GM23338 (cell line): ENCODE measurements at places on chromosomes 16 and 17. TPM values are rescaled to one million over a fixed set of nuclear protein-coding genes. Genes with fewer than 3 reads are reported as not detected.

Gene FBXW10B
- 0.23 and 0.31 TPM in 2 replicates for total RNA-seq

Gene PRR11
- total RNA-seq = 40.0 and 42.7 TPM in 2 replicates

Gene IL4R
- total RNA-seq = 16.9 and 17.6 TPM in 2 replicates

Gene ENPP7
- total RNA-seq = not detected in 2 replicates

Gene DYNLL2
- 29.0 and 30.0 TPM in 2 replicates for total RNA-seq

DNA sequence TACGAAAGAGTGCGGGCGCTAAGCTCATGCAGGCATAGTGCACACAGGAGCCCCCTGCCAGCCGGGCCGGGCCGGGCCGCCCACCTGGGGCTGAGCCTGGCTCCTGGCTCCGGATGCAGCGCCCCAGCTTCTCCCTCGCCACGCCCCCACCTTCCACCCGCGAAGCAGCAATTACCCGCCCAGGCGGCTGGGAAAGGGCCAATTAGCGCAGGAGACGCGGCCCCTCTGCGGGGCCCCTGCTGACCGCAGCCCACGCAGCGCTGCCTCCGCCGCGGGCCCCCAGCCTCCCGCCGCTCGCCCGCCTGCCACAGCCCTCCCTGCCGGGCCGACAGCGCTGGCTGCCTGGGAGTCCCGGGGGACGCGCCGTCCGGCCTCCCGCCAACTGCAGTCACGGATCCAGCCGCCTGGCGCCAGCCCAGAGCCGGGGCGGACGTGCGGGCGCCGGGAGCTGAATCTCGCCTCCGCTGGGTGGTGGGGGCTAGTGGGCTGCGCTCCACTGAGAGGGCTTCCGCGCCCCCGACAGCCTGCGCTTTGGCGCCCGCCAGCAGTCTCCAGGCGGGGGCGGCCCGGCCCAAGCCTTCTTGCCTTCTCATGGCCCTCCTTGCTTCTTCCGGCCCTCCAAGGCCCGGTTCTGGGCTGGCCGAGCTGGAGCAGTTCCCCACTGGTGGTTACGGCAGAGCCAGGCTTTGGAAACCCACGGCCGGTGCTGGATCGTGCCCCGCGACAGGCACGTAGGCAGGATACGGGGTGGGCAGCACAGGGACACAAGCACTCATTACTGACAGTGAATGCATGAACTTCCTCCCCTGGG is 14.9 kb upstream of the CBFB start:
- H3K36me3 ChIP-seq = no peaks in the 10 kb centered on the region
- DNase-seq = peak; percentile 78
- no peak overlapping the region for H3K27ac ChIP-seq
- peaks cover 57% of the 10 kb centered on the region for H3K27me3 ChIP-seq
- H3K4me1 ChIP-seq = peaks cover 4% of the 10 kb centered on the region; the same call in 1 of the 2 replicates

- no peaks in the 10 kb centered on the region for H3K36me3 ChIP-seq
- no peak for DNase-seq
- no peak overlapping the region for H3K27ac ChIP-seq
Measured at GRCh38 chr16:81486540-81487061, 42.0 kb downstream of the CMIP start.

DNA sequence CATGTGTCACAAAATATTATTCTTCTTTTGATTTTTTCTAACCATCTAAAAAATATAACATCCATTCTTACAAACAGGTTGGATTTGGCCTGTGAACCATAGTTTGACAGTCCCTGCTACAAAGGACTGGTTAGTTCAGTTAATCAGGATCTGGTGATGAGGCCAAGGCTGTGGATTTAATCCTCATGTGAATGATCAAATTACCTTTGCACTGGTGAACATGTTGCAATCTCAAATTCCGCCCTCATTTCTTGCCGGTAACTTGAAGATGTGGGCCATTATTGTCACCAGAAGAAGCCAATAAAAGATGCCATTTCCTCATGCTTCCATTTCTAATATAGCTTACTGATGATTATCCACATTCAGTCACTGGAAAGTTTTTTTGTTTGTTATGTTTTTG is 35.3 kb upstream of the YPEL2 start:
- no peaks in the 10 kb centered on the region for H3K36me3 ChIP-seq
- no peak overlapping the region for H3K27ac ChIP-seq
- no peak overlapping the region for H3K4me3 ChIP-seq
- no peak for DNase-seq

GRCh38 chr17:10417431-10417830 is 4.3 kb downstream of the MYH8 start:
- peaks cover 24% of the 10 kb centered on the region for H3K4me1 ChIP-seq
- DNase-seq = no peak
- no peaks in the 10 kb centered on the region for H3K36me3 ChIP-seq
- no peak overlapping the region for H3K27ac ChIP-seq

DNA sequence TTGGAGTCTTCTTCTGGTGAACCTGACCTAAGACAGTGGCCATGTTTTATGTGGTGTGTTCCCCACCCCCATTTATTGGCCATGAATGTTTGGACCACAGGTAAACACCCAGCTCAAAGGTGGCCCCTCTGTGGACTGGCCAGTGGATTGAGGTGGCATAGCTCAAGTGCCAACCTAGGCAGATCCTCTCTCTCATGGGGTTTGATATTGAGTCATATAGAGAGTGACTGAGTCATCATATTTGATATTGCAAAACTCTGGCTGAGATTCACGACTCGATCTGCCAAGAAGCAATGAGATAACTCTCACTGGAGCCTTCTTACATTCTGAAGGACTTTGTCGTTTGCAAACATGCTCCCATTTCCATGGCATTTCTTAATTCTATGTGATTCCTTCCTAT is 10.5 kb upstream of the TEKT3 start:
- no peak overlapping the region for H3K4me3 ChIP-seq
- H3K4me1 ChIP-seq = no peaks in the 10 kb centered on the region
- no peaks in the 10 kb centered on the region for H3K27me3 ChIP-seq
